ENCODE measurements at places on chromosomes 12 and 14.
A peak's percentile ranks its signal among the peaks of the same experiment; 100 is the strongest.

- DNase-seq, result no peak
Measured at GRCh38 chr14:68962681-68963080, 16.4 kb downstream of the ACTN1 start.

- no peak for DNase-seq
Measured at GRCh38 chr14:60720962-60721325, 3.2 kb downstream of the SIX4 start.

- DNase-seq, result no peak
Measured at GRCh38 chr12:64404470-64405256, 471 bp downstream of the XPOT start.

- no peak for DNase-seq
Measured at GRCh38 chr12:49892084-49892731, 11.5 kb downstream of the FAIM2 start.

DNA sequence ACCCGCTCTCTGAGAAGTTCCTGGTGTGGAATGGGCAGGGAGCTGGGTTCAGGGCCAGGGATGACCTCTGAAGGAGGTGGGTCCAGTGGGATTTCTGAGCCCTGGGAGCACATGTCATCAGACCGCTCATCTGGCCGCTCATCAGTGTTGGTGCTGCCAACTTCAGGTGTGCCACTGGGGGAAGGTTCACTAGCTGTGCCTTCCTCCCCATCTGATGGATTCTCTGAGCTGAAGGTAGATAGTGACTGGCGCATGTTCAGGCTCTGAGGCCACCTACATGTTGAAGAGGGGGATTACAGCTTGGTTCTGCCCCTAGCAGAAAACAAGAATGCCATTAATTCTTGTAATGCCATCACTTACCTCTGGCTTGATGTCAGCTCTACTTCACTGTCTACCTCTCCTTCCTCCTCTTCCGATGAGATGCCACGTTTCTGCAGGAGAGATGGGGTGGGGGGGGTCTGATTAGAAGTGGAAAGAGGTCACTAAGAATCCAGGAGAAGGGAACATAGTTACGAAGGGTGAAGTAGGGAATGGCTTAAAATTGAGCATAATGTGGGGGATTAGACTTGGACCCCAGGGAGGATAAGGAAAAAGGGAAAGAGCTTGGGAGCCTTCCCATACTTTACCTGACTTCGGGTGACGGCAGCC lies 17.2 kb downstream of the MAP3K12 start:
- no peak for DNase-seq

- DNase-seq, result no peak
Measured at GRCh38 chr12:107642240-107642639, 43.4 kb upstream of the PWP1 start.

GRCh38 chr14:71749613-71750238 lies 182.5 kb upstream of the RGS6 start:
- no peak for DNase-seq

DNA sequence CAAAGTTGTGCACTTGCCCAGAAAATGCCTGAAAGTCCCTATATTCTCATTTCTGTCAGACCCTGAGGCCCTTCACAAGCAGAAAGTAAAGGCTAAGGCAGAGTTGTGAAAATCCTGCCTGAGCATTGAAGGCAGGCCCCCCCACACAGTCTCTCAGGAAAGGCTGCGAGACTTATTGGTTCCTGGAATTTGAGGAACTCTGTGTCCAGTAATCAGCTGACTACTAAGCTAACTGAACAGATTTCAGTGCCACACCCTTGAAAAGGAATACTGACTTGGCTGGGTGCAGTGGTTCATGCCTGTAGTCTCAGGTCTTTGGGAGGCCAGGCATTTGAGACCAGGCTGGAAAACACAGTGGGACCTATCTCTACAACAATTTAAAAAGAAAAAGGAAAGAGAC lies 21.1 kb upstream of the PPP2R5E start:
- DNase-seq, result no peak

DNA sequence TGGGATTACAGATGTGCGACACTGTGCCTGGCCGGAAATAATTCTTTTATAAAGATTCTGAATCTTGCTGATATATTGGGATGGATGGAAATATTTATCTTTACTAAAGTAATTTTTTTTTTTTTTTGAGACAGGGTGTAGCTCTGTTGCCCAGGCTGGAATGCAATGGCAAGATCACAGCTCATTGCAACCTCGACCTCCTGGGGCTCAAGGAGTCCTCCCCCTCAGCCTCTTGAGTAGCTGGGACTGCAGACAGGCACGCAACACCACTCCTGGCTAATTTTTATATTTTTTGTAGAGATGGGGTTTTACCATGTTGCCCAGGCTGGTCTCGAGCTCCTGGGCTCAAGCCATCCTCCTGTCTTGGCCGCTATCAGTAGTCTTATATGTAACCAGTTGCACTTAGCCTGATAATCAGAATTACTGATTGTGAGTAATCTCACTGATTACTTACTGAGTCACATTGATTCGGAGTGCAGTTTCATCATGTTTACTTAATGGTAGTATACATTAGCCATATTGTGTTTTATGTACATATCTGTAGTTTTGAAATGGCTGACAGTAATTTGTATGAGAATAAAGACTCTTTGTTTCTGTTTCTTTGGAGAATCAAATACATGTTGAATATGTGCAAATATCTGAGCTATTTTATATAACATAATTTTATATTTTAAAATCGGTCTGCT lies 50.4 kb upstream of the LRTM2 start:
- DNase-seq, result no peak

GRCh38 chr12:2082321-2082720 lies 29.5 kb downstream of the CACNA1C start:
- DNase-seq, result no peak

GRCh38 chr12:125685915-125686314 lies 620.7 kb downstream of the AACS start:
- DNase-seq, result no peak

GRCh38 chr12:26523708-26524150 lies 309.3 kb downstream of the ITPR2 start:
- DNase-seq, result no peak

DNA sequence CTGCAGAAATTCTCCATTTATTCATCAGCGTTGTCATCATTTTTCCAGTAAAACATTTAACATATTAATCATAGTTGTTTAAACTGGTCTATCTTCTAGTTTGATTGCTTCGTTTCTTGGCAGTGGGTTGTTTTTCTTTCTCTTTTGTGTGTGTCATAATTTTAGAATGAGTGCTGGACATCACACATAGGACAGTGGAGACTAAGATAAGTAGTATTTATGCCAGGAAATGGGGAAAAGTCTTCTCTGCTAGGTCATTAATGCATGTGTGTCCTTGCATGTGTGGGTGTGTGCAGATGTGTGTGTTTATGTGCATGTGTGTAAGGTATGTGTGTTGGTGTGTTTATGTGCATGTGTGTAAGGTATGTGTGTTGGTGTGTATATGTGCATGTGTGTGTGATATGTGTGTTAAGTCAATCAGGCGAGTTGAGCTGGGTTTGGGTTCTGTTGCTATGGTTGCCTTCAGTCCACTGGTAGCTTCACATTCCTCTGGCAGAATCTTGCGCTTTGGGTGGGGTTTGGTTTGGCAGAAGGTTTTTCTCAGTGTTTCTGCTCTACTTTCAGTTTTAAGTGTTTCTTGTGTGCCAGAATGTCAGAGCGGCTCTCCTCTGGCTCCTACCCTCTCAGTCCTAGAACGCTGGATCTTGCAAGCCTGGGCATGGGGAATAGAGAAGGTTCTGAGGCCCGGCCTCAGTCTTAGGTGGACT lies 7.8 kb upstream of the ADGRD1 start:
- DNase-seq, result no peak

DNA sequence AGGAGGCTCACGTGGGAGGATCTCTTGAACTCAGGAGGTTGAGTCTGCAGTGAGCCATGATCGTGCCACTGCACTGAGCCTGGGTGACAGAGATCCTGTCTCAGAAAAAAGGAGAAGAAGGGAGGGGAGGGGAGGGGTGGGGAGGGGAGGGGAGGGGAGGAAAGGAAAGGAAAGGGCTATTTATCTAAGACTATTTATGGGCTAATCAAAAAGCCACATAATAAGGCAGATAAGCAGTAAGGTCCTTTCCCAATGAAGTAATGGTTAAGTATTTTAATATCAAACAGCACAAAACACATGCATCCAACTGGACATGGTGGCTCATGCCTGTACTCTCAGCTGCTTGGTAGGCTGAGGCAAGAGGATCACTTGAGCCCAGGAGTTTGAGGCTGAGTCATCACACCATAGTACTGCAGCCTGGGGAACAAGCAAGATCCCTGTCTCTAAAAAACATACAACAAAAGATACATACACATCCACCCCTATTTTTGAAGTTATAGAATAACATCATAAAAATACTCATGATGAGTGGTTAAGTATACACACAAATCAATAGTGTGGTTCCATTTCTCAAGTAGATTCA lies 9.7 kb downstream of the PAWR start:
- DNase-seq, result no peak

- no peak for DNase-seq
Measured at GRCh38 chr12:51817027-51817953, 31.2 kb downstream of the FIGNL2 start.

- DNase-seq, result no peak
Measured at GRCh38 chr12:52168019-52168717, 23.6 kb downstream of the KRT80 start.

- no peak for DNase-seq
Measured at GRCh38 chr14:36826614-36827013, 165.0 kb downstream of the PAX9 start.

DNA sequence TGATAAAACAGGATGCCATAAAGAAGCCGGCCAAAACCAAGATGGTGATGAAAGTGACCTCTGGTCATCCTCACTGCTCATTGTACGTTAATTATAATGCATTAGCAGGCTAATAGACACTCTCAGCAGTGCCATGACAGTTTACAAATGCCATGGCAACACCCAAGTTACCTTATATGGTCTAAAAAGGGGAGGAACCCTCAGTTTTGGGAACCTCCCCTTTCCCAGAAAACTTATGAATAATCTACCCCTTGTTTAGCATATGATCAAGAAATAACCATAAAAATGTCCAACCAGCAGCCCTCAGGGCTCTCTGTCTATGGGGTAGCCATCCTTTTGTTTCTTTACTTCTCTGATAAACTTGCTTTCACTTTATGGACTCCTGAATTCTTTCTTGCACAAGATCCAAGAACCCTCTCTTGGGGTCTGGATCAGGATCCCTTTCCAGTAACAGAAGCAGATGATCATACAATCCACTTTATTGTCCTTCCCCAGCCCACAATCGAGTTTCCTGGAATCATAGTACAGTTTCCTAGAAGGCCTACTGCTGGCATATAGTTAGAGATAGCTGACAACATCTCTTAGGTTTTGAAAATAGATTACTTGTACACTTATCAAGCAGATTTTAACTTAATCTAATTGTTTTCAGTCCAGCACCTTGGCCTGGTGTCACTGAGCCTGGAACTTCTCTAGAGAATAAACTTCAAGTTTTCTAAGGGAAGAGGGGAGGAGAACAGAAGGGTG lies 266.7 kb upstream of the HMGA2 start:
- no peak for DNase-seq

- DNase-seq, result no peak
Measured at GRCh38 chr12:29534935-29535334, 37.4 kb upstream of the OVCH1 start.

- no peak for DNase-seq
Measured at GRCh38 chr12:85759091-85759490, 77.1 kb downstream of the RASSF9 start.

GRCh38 chr12:75548879-75549278 lies 37.5 kb upstream of the KRR1 start:
- no peak for DNase-seq

DNA sequence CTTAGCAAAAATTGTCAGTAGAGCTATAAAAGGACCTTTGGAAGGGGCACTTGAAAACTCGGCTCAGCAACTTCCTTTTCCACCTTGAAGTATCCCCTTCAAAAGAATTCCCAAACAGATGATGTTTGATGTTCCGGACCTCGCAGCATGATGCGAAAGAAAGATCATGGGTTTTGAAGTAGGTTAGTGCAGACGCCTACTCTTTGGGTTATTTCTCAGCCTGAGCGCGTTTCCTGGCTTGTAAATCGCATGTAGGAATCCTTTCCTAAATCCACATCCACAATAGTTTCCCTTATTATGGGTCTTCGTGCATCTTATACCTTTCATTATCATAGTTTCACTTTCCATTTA lies 584 bp upstream of the NEDD1 start:
- no peak for DNase-seq

GRCh38 chr14:51989293-51990234 lies at the start of gene RTRAF:
TSS of gene RTRAF (plus strand) at chr14:51989546. CDS start at chr14:51989640, 94 bp downstream.
- peak; percentile 86 for DNase-seq

GRCh38 chr14:20384321-20384720 lies 29.0 kb downstream of the TEP1 start:
- no peak for DNase-seq

DNA sequence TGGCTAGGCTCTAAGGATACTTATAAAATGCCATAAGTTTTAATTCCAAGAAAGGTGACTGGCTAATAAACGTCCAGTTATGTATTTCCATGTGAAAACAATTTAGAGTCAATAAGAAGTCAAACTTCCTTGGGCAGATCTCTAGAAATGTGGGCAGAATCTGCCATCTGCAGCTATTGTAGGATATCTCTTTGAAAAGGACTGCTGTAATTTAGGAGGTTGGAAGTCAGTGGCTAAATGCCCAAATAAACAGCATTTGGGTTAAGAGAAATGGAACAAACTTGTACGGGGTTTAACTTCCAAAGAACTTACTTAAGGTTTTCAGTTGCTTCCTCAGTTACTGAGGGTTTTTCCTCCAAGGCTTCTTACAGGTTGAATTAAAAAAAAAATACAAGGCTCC lies 121.6 kb downstream of the FIGNL2 start:
- DNase-seq, result no peak

DNA sequence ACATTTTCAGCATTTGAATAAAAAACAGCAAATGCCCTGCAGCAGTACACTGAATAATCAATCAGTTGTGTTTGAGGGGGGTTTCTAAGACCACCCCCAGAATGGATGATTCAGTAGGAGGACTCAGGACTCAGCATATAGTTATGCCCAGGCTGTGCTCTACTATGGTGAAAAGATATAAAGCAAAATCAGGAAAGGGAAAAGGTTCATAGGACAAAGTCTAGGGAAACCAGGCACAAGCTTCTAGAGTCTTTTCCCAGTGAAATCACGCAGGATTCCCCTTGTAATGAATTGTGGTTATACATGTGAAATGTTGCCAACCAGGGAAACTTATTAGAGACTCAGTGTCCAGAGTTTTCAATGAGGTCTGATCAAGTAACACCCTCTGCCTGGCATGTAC lies 25.0 kb upstream of the SLC17A8 start:
- DNase-seq, result no peak
